ENCODE measurements at places on chromosomes 5 and 9.

DNA sequence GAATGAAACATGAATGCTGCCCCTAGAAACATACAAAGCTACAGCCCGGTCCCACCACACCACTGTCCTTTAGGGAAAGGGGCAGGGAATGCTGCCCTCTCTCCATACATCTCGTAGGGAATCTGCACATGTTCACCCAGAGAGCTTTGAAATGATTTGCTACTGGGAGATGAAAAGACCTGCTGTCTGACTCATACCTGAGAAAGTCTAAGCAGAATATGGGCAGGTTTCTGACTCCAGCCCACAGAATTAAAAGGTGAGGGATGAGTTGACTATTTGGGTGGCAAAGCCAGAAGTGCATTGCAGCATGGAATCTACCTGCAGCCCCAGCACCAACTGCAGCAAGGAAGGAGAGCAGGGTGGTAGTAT is 297.9 kb downstream of the TLE1 start:
- DNase-seq: no peak

DNA sequence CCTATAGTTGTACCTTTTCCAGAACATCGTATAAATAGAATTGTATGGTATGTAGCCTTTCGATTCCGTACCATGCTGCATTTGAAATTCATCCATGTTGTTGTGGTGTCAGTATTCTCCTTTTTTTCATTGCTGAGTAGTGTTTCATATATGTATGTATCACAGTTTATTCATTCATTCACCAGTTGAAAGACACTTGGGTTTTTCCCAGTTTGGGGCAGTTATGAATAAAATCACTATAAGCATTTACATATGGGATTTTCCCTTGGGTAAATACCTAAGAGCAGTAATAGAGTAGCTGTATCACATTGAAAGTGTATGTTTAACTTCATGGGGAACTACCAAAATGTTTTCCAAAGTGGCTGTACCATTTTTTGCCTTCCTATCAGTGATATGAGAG is 16.1 kb upstream of the FKTN start:
- DNase-seq: no peak

DNA sequence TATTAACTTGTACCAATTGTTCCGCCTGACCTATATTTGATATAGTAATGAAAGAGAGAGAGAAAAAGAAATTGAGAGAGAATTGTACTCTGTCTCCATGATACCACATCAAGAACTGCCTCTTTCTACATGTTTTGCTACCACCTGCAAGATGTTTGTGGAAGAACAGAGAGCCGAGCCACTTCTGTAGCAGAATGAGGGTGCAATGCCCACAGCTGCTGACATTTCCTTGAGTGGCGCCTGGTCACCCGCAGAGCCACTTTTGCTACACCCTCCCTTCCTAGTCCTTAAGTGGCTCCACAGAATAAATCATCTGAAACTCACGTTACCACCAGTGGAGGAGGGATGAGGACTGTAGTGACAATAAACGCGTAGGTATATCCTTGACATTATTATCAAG is 17.1 kb upstream of the FAM81B start:
- no peak for DNase-seq

GRCh38 chr5:143131972-143132371 is 271.5 kb downstream of the NR3C1 start:
- DNase-seq: no peak

DNA sequence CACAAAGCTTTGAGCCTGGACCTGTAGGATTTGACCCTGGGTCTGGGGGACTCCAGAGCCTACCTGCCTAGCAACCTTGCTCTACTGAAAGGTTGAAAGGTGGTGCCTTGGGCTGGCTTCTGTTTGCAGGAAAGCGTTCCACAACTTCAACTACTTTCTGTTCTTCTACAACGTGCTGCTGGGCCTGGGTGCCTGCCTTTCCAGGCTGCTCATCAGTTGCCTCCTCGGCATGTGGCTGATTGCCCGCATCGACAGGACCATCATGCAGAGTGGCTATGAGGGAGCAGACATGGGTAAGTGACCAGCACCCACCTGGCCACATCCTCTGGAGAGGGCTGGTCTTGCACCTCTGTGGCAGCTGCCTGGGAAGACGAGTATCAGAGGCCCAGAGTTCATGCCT is 13.6 kb upstream of the CCDC180 start:
- no peak for DNase-seq

GRCh38 chr5:39783756-39784421 is 359.1 kb upstream of the DAB2 start:
- no peak for DNase-seq

DNA sequence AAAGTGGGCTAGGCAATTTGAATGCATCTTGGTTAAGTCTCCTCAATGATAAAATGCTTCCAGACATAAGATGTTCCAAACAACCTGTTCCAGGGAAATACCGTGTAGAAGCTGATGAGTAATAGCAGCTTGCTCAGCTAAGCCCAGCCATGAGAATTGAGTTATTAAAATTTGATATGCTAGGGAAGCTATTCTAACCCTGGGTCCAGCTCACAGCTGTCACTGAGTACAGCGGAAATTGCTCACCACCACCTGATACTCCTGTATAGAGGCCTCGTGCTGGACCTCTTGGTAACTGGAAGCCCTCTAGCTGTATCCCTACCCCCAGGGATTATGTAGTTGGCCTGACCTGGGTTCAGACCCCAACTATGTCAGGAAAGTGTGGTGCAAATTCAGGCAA is 521.3 kb upstream of the TRPC7 start:
- no peak for DNase-seq

- DNase-seq: no peak
Measured at GRCh38 chr5:92019376-92019990, 636.4 kb upstream of the ARRDC3 start.

DNA sequence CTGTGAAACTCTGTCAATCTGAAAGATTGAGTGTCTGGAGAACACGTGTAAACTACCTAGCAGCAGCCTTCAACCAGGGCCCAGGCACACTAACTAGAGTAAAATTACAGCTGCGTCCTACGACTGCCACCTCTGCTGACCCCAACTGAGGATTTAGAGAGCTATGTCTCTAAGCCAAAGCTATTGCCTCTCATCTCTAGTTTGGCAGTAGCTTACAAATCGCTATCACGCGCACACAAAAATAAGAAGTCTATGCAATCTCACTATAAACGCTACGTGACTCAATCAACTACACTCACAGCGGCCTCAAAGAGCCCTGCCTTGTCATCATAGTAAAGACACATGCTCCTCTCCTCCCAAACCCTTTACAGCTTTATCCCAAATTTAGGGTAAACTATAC is 8.7 kb downstream of the PPP6C start:
- DNase-seq: no peak

DNA sequence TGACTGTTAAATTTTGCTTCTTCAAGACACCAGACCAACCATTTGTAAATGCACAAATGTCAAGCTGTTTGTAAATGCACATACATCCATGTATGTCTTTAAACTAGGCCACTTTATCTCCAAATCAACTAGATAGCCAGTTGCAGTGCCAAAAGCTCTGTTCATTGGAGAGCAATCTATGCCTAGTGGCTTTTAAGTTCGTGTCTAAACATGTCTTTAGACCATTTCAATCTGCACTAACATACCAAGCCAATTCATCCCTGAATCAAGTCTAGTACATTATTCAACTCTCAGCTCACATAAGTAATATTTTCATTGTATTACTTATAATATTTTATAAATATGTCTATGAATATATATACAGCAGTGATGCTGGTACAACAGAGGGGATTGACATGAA is 985.9 kb downstream of the CDH18 start:
- no peak for DNase-seq

DNA sequence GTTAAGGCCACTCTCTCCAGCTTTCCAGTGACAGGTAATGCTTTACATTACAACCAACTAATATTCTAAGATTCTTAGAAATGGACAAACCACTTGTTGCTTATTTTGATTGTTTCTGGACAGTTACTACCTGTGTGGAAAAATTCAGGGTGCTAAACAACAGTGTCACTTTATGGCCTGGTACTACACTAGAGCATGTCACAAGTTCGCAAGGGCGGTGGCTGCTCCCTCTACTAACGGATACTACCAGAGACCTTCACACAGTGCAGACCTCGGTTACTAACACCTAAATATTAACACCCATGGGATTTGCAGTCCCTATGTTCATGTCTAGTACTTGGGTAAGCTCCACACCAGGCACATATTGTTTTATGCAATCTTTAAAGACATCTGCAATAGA is 13.4 kb downstream of the HMGXB3 start:
- no peak for DNase-seq

DNA sequence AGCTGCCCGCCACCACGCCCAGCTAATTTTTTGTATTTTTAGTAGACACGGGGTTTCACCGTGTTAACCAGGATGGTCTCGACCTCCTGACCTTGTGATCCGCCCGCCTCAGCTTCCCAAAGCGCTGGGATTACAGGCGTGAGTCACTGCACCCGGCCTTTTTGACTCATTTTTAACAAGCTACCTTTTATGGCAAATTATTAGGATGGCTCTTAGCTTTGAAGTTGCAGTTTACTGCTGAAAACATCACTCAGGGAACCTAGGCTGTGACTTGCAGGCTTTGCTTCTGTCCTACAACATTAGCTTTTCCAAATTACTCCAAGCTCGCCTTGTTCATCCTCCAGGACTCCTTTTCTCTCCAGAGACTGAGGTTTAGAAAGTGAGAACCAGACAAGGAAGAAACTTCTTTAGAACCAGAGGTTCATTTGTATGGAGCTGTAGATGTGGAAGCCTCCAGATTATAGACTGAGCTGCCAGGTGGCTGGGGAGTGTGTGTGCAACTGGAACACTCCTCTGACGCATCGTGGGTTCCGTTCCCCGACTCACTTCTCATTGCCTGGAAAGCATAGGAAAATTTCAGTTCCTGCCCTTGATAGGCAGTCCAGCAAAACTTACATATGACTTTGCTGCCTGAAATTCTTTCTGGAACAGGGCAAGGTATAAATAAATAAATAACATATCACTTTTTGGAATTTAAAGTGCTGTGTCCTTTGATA is 23.8 kb upstream of the SPTAN1 start:
- no peak for DNase-seq

- DNase-seq: no peak
Measured at GRCh38 chr5:83639911-83640310, 80.7 kb downstream of the HAPLN1 start.

GRCh38 chr5:76402886-76403765 is at the start of gene IQGAP2:
Gene IQGAP2, plus strand, starts transcription at chr5:76403285. Its CDS starts 261 bp downstream, at chr5:76403546.
- peak; percentile 63 for DNase-seq

- no peak for DNase-seq
Measured at GRCh38 chr9:28134446-28134976, 561.2 kb upstream of the C9orf72 start.

GRCh38 chr9:137237759-137238726 is 3.0 kb upstream of the TUBB4B start:
- DNase-seq: no peak

DNA sequence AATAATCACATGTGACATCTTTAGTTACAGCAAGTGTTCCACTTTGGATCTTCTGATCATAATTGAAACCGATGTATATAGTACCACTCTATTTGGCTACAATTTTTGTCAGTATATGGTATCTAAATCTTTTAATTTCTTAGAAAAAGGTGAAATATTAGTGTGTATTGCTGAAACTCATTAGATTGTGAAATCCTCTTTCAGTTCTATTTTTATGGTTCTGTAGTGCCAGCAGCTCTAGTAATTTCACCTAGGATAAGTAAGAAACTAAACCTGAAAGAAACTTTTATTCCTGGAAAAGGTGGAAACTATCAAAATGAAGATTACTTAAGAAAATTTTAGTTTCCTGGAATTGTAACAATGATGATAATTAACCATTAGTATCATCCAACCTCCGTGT is 370.9 kb downstream of the NNT start:
- DNase-seq: no peak

GRCh38 chr9:13082796-13083195 is 196.7 kb downstream of the MPDZ start:
- no peak for DNase-seq

DNA sequence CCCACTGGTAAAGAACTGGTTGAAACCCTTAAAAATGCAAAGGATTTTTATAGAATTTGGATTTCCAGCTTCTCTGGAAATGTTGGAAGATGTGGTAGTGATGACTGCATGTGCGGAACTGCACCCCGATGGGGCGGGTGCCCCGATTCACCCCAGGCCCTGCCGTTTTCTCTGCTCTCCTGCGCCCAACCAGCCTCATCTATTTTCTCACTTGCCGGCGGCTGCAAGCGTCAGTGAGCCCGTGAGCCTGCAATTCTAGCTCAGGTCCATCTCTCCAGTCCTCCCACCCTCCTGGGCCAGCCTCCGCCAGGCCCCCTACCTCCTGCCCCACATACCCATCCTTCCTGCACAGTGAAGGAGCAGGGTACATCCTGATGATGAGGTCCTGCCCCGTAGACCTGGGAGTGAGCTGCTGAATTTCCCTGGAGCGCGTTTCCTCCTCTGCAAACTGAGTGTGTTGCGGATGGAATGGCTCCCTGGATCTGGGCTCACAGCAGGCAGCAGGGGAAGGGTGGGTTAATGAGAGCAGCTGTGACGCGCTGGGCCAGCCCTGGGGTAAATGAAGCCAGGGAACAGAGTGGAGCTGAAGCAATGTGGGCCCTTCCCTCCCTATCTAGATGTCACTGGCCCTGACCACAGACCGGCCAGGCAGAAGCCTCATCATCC is 45.9 kb upstream of the PHYKPL start:
- no peak for DNase-seq

- no peak for DNase-seq
Measured at GRCh38 chr5:160188141-160189015, 40.9 kb upstream of the FABP6 start.

- DNase-seq: no peak
Measured at GRCh38 chr5:57495285-57496086, 12.9 kb upstream of the ACTBL2 start.

- no peak for DNase-seq
Measured at GRCh38 chr5:90421136-90421535, 11.6 kb upstream of the CETN3 start.

DNA sequence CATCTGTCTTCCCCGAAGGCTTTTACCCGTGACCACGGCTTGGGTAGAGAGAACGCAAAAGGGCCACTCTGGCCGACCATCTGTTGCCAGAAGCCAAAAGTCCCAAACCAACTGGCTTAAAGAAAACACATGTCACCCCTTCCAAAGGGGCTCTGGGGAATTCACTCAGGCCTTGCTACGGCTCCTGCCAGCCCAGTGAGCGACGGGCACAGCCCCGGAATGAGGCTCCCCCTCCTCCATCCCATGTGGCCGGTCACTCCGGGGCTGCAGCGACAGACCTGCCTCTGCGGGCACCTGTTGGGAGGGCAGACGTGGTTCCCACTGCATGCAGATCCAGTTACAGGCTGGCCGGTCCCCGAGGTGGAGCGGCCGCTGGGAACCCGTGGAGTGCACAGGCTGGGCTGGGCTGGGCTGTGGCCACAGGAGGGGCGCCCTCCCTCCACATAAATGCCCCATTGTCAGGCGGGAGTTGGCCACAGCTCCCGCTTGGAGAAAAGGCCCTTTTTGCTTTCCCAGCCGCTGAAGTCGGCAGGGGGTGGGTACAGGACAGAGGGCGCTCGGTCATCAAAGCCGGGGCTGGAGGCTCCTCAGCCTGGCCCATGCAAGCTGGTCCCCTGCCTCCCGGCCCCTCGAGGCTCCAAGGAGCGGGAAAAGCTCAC is 19.9 kb downstream of the NOTCH1 start:
- no peak for DNase-seq

DNA sequence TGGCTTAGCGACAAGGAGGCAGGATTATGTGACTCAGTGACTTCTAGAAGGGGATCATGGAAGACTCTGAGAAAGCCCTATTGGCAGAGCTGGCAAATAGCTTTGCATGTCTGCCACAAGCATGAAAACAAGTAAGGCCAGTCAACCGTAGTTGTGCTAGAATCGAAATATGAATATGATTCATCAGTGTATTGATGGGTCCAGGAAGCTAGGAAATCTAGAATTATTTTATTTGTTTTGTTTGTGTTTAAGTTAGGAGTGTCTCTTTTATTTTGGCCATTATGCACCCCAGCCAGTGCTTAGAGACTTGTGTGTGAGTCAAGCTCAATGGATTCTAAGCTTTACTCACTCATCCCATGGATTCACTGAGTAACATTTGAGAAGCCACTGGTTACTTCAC is 3.8 kb upstream of the ITGA2 start:
- no peak for DNase-seq

All from stimulated activated CD8-positive, alpha-beta memory T cell treated with anti-CD3 and anti-CD28 coated beads, Interleukin-2, amount 100 ng/mL, for 48 hours (primary cell).